ENCODE measurements at places on chromosomes 2 and 18.

DNA sequence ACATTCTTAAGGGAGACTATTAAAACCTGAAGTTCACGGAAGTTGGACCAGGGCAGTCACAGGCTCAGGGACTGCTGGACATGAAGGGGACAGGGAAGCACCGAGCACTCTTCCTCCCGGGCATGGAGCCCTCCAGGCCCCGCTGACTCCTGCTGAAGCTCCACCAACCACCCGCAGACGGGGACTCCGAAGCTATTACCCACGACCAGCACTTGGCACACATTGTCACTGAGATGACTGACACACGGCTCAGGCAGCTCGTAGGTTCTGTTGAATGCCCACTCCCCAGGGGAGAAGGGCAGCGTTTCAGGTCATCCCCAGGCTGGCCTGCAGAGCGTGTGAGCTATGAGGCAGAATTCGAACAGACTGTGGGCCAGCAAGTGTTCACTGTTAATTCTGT lies 234.8 kb downstream of the NDUFA10 start:
- DNase-seq, result no peak

- DNase-seq, result no peak
These were observed 139.8 kb downstream of the CLIP4 start for GRCh38 chr2:29255004-29255403.

DNA sequence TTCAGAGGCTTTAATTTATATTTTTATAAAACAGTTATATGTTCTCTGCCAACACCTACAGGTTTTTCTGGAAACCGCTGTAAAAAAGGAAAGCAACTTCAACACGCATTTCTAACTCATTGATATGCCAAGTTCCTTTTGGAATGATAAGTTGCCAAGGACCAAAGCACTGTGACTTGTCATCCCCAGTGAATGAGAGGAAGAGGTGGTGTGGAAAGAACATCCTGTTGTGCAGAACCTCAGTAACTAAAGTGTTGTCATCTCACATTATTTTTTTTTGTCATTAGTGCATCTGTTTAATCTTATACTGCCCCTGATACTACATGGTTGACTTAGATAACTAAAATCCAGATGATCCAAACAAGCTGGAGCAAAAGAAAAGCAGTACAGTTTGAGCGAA lies 96.0 kb upstream of the NEUROD1 start:
- no peak for DNase-seq

DNA sequence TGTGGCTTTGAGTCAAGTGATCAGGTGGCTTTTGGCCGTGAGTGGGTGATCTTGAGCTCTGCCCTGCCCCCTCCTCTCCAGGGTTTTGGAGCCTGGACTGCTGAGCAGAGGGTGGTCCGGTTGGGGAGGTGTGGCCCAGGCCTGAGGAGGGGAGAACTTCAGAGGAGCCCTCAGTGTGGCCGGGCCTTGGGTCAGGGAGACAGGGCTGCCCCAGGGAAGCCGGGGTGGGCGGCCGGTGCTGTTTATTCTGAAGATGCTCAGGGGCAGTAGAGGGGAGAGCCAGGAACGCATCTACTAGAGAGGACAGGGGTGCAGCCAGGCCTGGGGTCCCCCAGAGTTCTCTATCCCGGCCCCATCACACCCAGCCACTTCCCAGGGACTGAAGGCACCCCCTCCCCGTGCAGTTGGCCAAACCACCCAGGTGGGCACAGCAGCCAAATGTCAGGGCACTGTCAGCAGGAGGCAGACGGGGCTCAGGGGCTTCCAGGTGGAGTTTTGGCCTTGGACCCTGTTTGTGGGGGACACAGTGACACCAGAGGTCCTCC lies 963 bp downstream of the ERFE start:
- no peak for DNase-seq

DNA sequence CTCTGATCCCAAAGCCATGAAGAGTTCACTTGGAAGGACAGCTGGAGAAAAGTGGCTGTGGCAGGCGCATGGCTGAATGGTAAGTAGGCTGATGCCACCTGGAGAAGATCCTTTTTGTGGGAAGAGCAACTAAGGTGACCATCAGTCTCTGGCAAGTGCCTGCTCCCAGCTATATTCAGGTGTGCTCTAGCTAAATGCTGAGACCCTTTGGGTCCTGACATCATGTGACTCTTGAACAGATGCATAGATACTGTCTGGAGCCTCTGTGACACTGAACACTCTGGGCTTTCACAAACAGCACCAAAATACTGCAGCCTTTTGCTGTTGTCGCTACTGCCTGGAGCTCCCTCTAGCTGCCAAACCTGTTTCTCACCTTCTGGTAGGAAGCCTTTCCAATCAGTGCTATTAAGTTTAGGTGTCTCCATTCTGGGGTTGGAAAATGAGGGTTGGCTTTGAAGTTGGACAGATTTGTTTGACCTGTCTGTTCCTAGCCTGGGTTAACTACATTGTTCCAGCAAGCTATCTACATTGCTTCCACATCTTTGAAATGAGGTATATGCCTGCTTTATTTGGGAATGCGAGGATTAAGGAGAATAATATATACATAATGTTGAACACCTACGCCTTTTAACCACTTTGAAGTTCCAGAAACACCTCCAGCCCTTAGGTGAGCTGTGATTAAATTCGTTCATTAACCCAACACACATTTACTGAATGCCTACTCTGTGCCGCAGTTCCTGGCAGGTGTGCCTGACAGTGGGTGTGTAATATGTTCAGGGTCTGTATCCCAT lies 3.1 kb downstream of the EGR4 start:
- DNase-seq, result no peak

DNA sequence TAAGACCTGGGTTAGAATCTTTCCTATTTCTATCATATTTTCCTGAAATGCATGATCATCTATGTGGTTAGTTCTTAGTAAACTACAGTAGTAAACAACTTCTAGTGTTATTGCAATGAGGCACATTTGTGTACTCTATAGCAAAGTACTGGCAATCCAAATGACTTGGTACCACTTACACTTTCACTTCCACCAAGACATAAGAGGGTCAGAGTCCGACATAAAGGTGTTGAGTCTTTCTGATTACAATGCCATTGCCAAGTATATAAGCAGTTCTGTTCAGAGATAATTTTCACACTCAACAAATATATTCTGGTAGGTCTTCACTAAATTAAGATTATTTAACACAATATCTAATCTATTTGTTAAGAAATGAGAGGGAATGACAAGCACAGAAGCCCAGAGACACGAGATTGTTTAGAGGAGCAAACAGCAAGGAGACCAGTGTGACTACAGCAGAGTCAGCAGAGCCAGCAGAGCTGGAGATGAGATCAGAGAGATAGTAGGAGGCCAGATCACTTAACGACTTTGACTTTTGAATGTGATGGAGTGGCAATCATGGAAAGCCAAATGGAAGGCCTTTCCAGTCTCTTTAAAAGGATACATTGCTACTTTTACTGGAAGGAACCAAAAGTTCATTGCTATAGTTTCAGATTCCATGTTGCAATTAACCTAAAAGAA lies 27.5 kb downstream of the SOS1 start:
- no peak for DNase-seq

- DNase-seq, result no peak
These were observed 28.2 kb downstream of the BIN1 start for GRCh38 chr2:127078666-127079270.

DNA sequence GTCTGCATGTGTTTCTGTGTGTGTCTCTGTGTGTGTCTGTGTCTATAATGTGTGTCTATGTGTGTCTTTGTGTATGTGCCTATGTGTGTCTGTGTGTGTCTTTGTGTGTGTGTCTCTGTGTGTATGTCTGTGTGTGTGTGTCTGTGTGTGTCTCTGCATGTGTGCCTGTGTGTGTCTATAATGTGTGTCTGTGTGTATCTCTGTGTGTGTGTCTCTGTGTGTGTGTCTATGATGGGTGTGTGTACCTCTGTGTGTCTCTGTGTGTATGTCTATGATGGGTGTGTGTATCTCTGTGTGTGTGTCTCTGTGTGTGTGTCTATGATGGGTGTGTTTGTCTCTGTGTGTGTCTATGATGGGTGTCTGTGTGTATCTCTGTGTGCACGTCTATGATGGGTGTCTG lies 126.2 kb upstream of the GPC1 start:
- no peak for DNase-seq

DNA sequence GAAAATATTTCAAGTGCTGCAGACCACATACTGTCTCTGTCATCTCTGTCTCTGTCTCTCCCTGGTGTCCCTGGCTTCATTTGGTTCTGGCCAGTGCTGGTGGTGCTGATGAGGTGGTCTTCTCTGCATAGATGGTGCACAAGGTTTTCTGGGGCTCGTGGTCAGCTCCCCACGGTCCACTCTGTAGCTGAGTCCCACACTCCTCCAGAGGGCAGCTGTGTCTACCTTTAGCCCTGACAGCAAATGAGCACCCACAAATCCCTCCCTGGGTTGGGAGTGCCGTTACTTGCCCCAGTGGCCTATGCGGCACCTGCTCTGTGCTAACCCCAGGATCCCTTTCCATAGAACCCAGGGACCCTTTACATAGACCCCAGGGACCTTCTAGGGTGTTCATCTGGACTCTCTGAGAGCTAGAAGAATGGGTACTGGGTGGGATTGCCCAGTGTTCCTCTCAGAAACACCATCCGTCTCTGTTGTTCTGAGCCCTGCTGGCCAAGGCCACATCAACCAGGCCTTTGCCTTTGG lies 129.3 kb downstream of the CAPN13 start:
- DNase-seq, result no peak

DNA sequence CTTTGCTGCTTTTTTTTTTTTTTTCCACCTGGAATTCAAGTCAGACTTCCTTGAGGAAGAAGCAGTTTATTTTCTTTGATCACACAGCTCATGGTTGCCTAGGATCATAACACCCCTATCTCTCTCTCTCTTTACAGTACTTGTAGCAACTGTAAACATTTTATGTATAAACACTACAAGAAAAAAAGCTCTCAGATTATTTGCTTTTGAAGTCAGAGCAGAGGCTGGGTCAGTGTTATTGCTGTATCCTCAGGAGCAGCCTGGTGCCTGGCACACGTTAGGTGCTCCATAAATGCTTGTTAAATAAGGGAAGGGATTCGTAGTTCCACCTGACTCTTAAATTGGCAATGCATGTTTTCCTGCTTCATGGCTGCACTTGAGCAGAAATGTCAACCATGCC lies 221.2 kb downstream of the TGIF1 start:
- no peak for DNase-seq

DNA sequence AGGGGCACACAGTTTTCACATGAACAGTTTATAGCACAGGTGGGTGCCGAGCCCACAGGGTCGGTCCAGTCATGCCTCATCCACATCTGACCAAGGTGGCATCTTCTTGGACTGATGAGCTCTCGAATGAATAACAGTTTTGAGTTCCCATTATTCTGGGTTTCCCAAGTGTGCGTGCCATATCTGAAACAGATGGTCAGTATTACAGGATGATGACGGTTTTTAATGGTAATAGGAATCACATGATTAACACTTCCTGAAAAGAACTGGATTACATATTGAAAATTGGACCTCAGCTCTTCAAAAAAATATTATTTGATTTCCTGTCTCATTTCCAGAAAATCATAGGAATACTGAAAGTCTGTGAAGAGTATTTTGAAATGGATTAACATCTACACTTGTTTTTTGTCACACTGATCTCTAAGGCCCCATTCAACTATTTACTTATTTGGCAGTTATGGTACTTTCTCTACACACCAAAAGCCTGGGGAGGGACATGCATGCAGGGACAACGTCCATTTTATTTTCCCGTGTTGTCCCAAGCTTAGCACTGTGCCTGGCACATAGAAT lies 22.2 kb upstream of the NAB1 start:
- DNase-seq, result no peak

DNA sequence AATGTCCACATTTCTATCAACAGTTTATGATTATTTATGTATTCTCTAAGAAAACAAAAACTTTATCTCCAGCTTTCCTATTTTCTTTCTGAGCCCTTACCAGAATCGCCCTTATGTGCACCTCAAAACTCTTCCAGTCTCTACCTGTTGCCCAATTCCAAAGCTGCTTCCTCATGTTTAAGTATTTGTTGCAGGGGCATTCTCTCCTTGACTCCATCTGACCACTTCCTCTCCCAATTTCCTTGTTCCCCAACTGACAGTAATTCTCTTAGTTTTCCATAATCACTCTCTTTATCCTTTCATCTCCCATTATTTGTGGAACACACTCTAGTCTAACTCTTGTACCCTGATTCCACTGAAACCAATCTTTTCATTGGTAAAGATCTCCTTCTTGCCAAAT lies 105.4 kb upstream of the RBBP8 start:
- no peak for DNase-seq

DNA sequence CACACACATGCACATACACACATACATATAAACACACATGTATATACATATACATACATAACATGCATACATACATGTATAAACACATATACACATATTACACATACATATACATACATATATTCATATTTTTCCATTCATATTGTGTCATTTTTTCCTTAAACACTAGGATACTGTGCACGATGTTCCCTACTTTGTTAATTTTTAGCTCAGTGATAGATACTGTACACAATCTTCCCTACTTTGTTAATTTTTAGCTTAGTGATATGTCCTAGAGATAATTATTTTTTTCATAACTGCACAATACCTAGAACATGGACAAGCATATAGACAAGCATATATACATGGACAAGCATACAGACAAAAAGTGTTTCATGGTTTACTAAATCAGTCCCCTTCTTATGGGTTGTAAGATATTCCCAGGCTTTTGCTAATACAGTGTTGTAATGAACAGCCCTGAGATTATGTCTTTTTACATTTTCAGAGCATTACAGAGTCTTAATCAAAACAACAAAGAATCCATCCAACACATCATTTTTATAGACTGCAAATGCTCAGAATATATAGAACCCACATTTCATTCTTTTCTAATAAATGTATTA lies 75.6 kb downstream of the PID1 start:
- no peak for DNase-seq

GRCh38 chr2:149538138-149538833 lies 49.3 kb downstream of the MMADHC start:
- no peak for DNase-seq
